Suprapubic skin (tissue), 4 donors: ENCODE measurements at places on chromosomes 4 and X.

DNA sequence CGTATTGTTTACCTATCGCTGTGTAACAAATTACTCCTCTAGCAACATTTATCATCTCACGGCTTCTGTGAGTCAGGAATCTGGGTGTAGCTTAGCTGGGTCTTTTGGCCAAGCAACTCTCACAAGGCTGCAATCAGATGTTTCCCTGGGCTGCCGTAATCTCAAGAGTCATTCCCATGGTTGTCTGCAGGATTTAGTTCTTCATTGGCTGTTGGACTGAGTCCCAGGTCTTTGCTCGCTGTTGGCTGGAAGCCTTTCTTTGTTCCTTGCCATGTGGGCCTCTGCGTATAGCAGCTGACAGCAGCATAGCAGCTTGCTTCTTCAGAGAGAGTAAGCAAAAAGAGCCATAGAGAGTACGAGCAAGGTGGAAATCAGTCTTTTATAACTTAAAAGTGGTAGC lies 16.8 kb downstream of the POLR2B start:
- no peak for DNase-seq

GRCh38 chr4:100695039-100695654 lies 177.3 kb upstream of the EMCN start:
- no peak for DNase-seq

DNA sequence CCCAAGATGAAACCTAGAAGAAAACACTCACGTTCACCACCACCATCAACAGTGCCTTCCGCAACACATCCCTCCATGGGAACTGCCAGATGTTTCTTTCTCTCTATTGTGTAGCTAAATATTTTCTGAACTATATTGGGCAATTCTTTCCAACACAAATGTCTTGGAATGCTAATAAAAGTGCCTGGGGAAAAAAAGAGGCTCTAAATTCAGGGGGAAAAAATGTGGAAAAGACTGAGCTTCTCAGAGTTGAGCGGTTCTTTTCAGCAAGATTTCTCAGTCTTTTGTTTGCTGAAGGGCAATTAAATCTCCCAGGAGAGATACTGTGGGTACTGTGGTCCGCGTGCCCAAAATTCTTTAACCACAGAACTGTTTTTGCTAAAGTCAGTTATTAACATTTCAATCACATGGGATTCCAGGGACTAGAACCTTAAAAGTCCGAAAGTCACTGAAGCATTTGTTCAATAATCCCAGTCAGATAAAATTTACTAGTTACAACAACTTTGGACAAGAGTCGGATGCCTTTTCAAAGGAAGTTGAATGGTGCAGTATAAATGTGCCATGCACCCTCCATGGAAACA lies 51.9 kb upstream of the DHRSX start:
- DNase-seq: no peak

DNA sequence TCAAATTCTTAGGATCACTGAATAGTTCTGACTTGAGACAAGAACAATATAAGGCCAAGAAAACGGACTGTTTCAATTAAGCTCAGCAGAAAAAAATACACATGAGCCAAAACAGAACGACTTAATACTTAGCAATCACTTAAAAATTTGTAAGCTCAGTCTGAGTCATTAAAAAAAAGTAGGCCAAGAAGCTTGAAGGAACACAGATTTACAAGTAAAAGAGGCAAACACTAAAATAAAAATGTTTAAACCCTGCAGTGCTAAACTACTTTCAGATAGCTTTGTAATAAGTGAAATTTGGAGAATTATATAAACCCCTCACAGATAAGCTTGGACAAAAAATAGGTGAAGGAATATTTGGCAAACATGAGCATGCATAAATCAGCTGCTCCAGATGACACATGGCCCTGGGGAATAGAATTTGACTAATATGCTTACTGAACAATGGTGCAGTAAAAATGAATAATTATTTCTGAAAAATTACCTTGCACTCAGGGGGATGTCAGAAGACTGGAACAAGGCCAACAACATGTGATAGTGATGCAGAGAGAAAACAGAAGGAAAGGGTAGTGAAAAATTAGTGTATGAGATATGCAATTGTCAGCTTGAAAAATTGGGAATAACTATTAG lies 49.6 kb downstream of the LNX1 start:
- DNase-seq: no peak

GRCh38 chr4:2923668-2924173 lies 39.5 kb downstream of the NOP14 start:
- DNase-seq: peak; percentile 52

- DNase-seq: no peak
These were observed 8.4 kb upstream of the HAUS7 start for GRCh38 chrX:153478746-153479145.

- peak; percentile 76 for DNase-seq
These were observed 6.3 kb downstream of the MXD4 start for GRCh38 chr4:2255501-2256155.

GRCh38 chr4:82044141-82044993 lies 329.4 kb downstream of the HNRNPD start:
- DNase-seq: peak; percentile 79

DNA sequence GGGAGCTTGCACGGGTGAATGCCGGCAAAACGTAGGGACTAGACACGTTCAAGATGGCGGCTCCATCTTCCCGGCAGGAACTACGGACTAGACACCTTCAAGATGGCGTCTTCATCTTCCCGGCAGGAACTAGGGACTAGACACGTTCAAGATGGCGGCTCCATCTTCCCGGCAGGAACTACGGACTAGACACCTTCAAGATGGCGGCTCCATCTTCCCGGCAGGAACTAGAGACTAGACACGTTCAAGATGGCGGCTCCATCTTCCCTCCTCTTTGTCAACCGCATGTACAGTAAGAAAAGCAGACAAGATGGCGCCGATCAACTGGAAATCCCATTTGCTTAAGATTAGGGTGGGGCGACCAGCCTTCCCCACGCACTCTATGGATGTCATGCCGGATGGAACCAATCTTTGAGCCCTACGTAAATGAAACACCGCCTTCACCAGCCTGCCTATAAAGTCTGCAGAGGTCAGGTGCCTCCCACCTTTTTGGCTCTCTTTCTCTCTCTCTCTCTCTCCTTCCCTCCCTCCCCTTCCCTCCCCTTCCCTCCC lies 222.4 kb downstream of the CRLF2 start:
- peak; percentile 87 for DNase-seq

GRCh38 chr4:105946771-105947170 lies 51.5 kb downstream of the NPNT start:
- no peak for DNase-seq

GRCh38 chr4:87068583-87069021 lies 133.8 kb downstream of the AFF1 start:
- DNase-seq: no peak

- no peak for DNase-seq
These were observed 345.1 kb upstream of the SMIM31 start for GRCh38 chr4:164408831-164409230.

GRCh38 chrX:68915778-68916177 lies 87.0 kb downstream of the EFNB1 start:
- no peak for DNase-seq

DNA sequence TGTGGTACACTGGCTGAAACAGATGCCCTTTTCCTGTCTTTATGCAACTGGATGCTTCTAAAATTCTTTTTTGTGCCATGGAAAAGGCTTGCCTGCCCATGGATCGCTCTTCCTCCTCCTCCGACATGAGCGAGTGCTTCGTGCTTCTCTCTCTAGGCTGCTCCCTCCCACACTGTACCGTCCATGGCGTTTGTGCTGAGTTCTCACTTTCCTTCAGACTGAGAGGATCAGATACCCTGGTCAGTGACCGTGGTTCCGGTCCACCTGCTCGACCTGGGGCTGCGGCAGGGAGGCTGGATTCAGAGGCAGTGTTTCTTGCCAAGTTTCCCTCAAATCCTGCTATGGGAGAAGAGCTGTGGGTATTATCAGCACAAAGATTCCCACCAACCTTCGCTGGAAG lies 10.2 kb upstream of the CLDN24 start:
- DNase-seq: no peak

GRCh38 chr4:118712872-118713271 lies 27.7 kb downstream of the METTL14 start:
- DNase-seq: no peak

DNA sequence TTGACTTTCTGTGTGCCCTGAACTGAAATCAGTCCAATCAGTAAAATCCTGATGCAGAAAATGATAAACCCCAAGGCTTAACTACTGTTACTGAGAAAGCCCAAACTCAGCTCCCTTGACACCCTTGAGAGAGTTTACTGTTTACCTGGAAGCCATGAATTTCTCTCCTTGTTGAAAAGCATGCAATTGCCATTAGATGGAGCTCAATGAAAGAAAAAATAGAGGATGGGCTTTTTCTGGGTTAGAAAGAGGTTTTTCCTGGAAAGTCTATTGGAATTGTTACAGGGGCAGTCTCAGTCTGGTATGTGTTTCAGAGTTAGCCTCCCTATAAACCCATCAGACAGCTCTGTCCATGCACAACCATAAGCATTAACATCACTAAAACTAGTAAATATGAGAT lies 66.4 kb upstream of the C4orf54 start:
- DNase-seq: no peak

GRCh38 chrX:110509755-110510532 lies 151.3 kb downstream of the RTL9 start:
- no peak for DNase-seq

GRCh38 chrX:35040871-35041270 lies 98.3 kb downstream of the FAM47B start:
- DNase-seq: no peak

GRCh38 chrX:21747558-21747957 lies 10.4 kb downstream of the SMPX start:
- no peak for DNase-seq

GRCh38 chr4:144494280-144494679 lies 151.7 kb upstream of the HHIP start:
- DNase-seq: no peak

DNA sequence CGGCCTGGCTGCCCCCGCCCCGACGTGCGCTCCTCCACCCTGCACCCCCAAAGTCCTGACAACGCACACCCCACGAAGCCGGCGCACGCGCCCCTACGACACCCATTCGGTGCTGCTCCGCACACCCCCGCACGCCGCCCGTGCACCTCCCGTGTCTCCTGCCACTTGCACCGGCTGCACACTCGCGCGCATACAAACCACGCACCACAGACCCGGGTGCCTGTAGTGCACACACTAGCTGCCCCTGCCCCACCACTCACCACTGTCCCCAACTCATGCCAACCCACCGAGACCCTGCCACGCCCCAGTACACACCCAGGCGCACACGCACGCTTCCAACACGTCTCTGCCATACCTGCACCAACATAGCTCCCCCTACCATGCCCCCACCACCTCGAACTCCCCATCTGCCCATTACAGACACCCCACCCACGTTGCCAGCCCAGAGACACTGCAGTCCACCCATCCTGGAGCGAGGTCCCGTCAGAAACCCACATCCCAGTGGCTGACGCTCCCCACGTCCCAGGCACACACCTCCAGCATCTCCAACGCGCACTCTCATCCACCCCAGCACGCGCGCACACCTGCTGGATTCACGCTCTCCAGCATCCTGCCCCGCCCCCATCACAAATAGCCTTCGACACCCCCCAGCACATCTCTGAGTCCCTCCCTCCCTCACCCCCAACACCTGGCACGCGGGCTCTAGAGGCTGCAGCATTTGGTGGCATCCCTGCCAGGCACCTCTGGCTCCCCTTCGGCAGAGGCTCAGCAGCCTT lies 4.2 kb upstream of the DUSP9 start:
- DNase-seq: no peak

DNA sequence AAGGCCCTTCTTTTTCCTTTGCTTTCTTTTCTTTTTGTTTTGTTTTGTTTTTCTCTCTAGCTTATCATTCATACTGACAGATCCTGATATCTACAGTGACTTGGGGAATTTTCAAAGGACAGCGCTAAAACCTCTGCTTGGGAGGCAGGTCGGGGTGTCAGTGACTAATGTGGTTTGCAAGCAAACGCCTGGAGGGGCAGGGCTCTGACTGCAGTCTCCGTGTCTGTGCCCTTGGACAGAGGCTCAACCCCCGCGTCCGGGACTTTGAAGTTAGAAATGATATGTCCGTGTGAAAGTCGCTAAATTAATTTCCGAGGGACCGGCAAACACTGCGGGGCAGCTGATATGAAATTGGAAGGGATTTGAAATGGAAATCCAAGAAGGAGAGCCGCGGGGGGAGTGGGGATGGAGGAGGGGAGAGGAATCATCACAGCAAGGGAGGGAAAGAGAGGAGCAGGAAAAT lies 312.4 kb downstream of the DHRSX start:
- no peak for DNase-seq
